GM06990 (cell line): ENCODE measurements at places on chromosomes 12 and 14.

GRCh38 chr14:55130196-55130550 is 1.1 kb downstream of the LGALS3 start:
- no peak for DNase-seq

DNA sequence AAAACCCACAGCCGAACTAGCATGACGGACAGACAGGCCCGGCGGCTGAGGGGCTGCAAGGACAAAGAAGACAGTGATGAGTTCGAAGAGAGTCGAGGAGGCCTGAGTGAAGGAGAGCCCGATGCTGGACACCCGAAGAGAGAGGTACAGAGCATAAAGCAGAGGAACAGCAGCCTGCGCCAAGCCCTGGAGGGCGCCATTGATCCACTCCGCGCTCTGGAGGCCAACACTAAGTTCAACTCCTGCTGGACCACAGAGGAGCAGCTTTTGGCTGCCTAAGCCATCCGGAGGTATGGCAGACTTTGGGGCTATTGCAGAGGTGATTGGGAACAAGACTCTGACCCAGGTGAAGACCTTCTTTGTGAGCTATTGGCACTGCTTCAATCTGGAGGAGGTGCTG is 7.8 kb upstream of the PLXNC1 start:
- peak; percentile 40 for DNase-seq

- no peak for DNase-seq
Measured at GRCh38 chr12:103751600-103751999, 89.4 kb downstream of the NT5DC3 start.

DNA sequence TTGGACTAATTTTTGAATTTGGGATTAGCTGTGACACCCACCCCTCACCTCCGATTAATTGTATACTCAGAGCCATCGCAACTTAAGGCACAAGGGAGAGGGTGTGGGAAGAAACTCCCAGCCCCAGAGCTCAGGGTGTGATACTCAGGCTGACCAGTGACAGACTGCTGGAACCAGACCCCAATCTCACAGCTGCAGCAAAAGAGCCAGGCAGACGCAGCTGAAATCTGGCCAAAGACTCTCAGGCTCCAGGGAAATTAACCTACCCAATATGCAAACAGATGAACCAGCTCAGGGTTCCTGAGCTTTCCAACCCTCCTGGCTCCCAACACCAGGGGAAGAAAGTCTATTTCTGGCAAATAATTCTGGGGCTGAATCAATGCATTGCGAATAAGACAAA is 30.5 kb downstream of the ANAPC7 start:
- no peak for DNase-seq

- no peak for DNase-seq
Measured at GRCh38 chr14:43894534-43894933, 612.5 kb downstream of the FSCB start.

- DNase-seq: peak; percentile 61
Measured at GRCh38 chr12:9741726-9742125, 8.8 kb upstream of the CLECL1 start.

- DNase-seq: no peak
Measured at GRCh38 chr12:106064721-106065021, 74.1 kb downstream of the NUAK1 start.

GRCh38 chr12:90298289-90298948 is 589.8 kb upstream of the ATP2B1 start:
- no peak for DNase-seq

DNA sequence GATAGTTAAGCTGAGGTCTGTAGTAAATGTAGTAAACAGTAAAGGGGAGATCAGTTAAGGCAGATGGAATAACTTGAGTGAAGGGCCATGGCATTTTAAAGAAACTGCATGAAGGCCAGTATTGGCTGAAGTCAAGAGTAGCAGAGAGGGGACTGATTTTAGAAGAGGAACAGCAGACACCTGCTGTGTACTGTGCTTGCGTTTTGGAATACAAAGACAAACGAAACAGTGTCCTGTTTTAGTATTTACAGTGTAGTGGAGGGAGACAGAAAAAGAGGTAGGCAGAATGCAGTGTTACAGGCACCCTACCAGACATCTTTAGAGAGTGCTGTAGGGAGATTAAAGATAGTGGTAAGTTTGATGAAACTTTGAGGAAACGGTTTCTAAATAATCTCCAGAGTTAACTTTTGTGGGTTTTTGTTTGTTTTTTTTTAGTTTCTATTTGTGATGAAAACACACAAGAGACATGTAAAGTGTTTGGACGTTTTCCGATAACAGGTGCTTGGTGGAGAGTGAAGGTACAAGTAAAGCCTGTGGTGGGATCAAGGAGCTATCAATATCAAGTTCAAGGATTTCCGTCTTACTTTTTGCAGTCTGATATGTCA is 2.1 kb downstream of the HELB start:
- DNase-seq: no peak

- no peak for DNase-seq
Measured at GRCh38 chr14:68094158-68094557, 274.6 kb downstream of the RAD51B start.
